ENCODE measurements at places on chromosomes 12 and 14.

- peak; percentile 54 for DNase-seq
Observed at GRCh38 chr14:37081218-37081617, 91.2 kb downstream of the SLC25A21 start.

GRCh38 chr12:125140279-125141209, 75.3 kb downstream of the AACS start:
- peak; percentile 58 for DNase-seq

GRCh38 chr14:55762595-55763232, 182.7 kb downstream of the KTN1 start:
- DNase-seq: no peak

GRCh38 chr14:26959972-26960660, 362.3 kb upstream of the NOVA1 start:
- no peak for DNase-seq

GRCh38 chr12:64010069-64010686, 165.7 kb downstream of the SRGAP1 start:
- peak; percentile 75 for DNase-seq

GRCh38 chr12:89064780-89065179, 287.5 kb downstream of the DUSP6 start:
- DNase-seq: no peak

Data from cardiac fibroblast (primary cell).